Hypothalamus (tissue), 51 donors: ENCODE measurements at places on chromosomes 2 and 18.

DNA sequence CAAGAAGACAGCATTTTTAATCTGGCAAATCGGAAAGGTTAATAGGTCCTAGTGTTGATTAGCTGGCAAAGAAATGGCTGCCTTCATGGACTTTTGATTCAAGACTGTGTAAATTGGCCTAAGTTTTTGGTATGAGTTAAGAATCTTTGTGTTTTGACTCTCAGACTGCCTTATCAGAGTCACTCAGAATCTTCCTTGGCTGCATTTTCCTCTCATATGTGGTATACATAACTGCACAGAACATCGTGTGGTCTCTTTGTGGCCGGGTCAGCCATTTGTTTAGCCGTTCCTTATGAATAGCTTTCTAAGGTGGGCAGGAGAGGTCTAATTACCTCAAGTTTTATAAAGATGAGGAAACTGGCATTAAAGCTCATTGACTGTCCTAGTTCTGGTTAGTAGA lies 30.1 kb downstream of the CAB39 start:
- DNase-seq: no peak

DNA sequence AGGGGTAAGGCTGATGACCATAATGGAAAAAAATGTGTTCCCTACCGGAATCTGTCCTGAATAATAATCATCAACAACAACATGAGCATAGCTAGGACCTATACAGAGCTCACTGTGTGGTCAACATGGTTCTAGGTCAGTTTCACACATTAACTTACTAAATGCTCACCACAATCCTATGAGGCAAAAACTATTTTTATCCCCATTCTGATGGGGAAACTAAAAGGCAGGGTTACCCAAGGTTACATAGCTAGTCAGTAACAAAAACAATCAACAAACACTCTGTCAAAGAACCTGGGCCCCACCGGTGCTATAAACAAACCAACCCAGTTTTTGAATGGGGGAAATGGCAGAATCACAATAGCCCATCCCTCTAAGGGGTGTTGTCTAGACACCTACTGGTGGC lies 40.1 kb downstream of the AOX1 start:
- no peak for DNase-seq

GRCh38 chr2:108330979-108331378 lies 42.3 kb downstream of the SULT1C2 start:
- no peak for DNase-seq

GRCh38 chr2:102515851-102516250 lies 42.8 kb downstream of the SLC9A4 start:
- DNase-seq: no peak

GRCh38 chr2:241540401-241540770 lies 18.2 kb upstream of the BOK start:
- DNase-seq: no peak

DNA sequence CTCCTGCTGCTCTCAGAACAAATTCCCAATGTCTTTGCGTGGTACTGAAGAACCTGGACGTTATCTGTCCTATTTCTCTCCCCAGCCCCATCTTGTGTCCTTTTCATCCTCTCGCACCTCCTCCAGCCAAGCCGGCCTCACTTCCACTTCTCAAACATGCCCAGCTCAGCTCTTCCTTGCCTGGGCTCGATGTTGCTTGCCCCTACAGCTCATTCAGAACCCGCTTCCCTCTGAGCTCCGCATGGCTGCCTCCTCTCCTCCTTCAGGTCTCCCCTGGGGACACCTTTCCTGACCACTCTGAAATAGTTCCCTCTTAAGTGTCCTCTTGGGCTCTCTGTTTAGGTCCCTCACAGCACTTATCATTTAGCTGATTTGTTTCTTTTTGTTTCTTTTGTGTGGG lies 6.7 kb upstream of the SMARCAL1 start:
- DNase-seq: no peak

DNA sequence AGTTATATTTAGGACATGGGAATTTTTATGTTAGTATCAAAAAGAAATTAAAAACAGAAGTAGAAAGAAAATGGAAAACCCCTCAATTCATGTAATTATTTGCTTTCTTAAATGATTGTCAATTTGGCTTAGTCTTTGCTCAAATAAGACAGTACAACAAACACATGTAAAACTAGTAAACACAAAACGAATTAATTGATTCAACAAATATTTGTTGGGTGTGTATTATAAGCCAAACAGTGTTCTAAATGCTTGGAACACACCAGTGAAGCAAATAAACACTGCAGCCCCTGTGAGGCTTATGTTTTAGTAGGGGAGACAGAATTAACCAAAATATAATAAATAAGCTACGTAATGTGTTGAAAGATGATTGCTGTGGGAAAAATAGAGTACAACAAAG lies 234.5 kb upstream of the STON1 start:
- no peak for DNase-seq

DNA sequence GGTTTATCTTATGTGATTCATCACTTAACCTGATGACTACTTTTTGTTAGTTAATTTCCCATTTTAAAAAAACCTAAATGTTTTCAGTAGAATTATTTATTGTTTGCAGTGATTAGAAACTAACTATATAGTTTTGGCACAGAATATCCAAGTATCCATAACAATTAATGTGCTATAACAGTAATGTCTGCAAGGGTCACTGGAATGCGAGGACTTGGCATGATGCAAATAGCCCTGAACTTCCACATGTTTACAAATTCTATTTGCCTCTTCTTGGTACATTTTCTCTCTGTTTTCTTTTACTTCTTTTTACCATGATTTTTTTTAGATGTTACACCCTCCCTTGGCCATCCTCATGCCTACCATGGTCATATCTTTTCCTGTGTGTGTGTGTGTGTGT lies 49.3 kb upstream of the GALNT3 start:
- no peak for DNase-seq

DNA sequence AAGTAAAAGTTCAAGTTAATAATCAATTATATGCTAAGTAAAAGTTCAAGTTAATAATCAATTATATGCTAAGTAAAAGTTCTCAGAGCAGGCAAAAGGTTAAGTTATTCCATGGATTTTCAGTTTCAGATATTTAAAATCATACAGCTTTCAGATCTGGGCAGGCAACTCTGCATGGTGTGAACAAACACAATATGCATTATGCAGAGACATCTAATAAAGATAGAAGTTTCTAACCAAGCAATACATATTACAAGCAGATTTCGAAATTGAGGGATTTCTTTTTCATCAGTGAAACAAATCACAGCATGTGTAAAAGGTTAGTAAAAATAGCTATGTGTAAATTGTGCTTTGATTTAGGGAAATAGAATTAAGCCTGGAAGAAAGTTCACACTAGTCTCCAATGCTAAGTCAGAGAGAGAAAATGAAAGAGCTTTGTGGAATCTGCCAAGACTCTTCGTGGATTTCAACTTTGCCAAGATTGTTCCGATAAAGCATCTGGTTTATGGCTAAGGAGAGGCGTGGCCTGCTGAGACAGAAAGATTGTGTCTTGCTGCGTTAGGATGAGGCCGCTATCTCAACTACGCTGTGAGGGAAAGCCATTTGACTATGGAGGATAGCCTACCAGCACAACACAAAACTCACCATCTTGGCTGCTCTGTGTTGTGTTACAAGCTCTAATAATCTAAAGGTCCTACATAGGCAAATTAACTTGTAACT lies 60.1 kb upstream of the SLC16A14 start:
- no peak for DNase-seq

DNA sequence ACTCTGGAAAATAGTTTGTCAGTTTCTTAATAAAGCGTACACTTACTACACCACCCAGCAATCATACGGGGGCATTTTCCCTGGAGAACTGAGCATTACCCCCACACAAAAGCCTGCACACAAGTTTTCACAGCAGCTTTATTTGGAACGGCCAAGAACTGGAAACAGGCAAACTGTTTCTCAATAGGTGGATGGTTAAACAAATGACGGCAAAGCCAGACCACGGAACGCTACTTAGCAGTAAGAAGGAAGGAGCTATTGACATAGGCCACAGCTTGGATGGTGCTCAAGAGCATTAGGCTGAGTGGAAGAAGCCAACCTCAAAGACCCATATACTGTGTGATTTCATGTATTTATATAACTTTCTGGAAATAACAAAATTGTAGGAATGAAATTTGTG lies 9.0 kb downstream of the MALL start:
- DNase-seq: no peak

GRCh38 chr18:8088626-8089025 lies 520.6 kb upstream of the RAB12 start:
- no peak for DNase-seq

DNA sequence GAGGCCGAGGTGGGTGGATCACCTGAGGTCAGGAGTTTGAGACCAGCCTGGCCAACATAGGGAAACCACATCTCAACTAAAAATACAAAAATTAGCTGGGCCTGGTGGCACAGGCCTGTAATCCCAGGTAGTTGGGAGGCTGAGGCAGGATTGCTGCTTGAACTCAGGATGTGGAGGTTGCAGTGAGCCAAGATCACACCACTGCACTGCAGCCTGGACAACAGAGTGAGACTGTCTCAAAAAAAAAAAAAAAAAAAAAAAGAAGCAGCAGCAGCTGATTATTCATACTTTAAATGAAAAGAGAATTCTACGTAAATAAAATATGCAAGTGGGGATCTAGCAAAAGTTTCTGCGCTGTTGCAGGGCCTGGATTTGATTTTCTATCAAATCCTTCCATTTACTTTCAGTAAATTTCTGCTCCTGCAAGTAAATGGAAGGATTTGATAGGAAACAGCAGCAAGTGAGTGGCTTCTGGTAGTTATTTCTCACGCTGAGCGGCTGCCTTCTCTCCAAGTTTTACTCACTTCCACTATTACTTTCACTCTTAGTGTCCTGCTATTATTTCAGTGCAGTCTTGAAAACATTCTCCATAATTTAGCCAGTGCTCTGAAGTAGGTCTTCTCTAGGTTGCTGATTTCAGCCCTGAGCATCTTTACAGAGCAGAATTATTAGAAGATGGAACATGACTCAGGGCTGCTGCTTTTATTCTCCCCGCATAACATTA lies 68.4 kb downstream of the SLC16A14 start:
- DNase-seq: no peak

GRCh38 chr2:182128821-182129707 lies 143.4 kb downstream of the PPP1R1C start:
- no peak for DNase-seq

DNA sequence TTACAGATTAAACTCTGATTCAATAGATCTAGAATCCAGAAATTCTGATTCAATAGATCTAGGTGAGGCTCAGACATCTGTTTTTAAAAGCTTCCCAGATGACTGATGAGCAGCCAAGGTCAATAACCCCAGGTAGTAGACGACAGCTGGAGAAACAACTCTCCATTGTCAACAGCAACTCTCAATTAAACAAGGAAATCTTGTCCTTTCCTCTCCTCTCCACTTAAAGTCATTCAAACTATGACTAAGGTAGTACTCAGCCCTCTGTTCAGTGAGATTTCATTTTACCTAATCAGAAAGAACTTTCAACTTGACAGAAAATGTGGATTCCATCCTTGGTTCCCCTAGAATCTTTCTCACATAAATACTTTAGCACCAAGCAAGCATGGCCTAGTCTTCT lies 94.6 kb upstream of the SCG2 start:
- no peak for DNase-seq

GRCh38 chr2:133197156-133197555 lies 371.1 kb downstream of the NCKAP5 start:
- no peak for DNase-seq

GRCh38 chr2:206867006-206867405 lies 72.3 kb upstream of the CPO start:
- peak; percentile 5 for DNase-seq

DNA sequence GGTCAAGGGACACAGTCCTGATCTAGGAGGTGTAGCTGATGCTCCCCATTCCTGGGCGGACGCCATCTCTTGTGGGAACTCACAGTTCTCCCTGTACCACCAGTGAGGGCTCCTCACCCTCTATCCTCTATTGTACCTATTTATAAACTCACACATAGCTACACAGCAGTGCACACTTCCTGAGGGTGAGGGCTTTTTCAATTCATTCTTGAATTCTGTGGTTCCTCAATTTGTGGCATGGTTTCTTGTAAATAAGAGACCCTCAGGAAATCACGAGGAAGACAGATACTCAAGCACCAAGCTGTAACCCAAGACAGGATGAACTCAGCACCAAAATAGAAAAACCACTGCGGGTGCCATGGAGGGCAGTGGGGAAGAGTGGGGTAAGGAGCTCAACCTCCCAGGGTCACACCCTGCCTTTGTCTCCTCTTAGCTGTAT lies 245.9 kb upstream of the PXDN start:
- no peak for DNase-seq

DNA sequence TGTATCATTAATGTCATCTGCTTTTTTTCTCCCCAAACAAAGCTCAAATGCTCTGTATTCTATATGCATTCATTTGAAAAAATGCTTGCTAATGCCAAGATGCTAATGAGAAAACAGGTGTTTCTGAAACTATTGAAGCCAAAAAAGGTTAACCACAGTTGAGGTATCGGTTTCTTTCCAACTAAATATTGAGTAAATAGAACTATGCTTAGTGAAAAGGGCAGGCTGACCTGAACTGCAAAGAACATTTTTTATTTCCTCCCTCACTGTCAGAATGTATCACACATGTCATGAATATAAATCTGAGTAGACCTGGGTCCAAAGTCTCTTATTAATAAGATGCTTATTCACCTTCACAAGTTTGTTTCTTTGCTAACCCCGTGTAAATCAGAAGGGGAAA lies 866.6 kb downstream of the CPS1 start:
- DNase-seq: no peak

DNA sequence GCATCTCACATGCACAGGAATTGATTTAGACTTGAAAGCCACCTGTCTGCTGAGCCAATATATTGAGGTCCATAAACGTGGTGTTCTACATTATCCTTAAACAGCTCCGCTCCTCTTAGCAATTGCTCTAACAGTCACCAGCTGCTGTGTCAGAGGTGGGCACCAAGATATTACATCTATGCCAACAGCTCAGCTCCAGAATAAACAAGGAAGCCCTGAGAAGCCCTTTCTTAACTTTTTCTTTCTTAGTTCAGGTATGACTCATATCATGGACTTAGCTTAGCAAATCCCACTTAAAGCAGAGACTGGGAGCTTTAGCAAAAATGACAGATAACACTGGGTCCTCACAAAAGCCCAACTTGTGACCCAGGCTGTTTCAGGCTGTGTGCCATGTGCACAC lies 436.6 kb downstream of the IRS1 start:
- DNase-seq: no peak

- no peak for DNase-seq
These were observed 38.2 kb upstream of the CAVIN2 start for GRCh38 chr2:191885098-191885497.

DNA sequence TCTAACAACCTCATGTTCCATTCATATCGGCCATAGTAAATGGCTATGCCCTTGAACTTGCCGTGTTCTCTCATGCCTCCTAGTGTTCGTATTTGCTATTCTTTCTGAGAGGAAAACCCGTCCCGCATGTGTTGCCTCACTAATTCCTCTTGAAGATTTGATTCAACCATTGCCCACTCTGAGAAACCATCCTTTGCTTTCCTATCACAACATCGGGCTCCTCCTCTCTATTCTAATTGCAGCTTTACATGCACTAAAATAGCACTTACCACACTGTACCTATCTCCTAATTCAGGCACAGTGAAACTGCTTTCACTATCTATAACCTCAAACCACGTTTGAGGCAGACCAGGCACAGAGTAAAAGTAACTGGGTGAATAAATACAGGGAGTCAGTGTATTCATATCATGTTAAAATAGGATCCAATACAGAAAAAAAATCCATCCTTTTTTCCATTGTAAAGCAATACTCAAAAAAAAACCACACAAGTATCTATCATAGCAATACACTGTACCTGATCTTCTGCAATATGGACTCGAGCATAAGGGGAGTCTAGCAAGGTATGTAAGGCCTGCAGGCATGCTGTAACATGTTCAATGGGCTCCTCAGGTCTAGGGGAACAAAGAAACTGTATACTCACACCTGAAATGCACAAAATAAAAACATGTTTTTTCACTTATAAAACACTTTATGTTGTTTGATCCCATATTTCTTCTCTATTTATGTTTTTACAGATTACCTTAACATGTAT lies 39.0 kb upstream of the STRN start:
- DNase-seq: no peak
